Hippocampal formation (tissue), 2 donors: ENCODE measurements at places on chromosomes 4 and X.

DNA sequence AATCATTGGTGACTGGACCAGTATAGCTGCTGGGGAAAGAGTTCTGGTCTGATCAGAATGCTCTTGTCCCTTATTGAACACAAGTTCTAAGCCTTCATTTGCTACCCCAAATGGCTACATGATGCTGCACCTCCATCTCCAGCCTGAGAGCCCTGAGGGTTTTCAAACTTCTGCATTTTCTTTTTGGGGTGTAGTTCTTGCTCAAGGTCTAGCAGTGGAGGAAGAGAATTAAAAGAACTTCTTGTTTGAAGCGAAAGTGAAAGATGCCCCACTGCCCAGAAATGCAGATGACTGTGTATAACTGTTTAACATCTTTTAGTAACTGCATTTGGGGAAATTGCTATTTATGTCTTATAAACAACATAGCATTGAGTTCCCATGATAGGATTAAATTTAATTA, 38.5 kb downstream of the LAMTOR3 start:
- no peak for DNase-seq

- no peak for DNase-seq
These were observed 777.4 kb upstream of the HS3ST1 start for GRCh38 chr4:12206091-12206490.

DNA sequence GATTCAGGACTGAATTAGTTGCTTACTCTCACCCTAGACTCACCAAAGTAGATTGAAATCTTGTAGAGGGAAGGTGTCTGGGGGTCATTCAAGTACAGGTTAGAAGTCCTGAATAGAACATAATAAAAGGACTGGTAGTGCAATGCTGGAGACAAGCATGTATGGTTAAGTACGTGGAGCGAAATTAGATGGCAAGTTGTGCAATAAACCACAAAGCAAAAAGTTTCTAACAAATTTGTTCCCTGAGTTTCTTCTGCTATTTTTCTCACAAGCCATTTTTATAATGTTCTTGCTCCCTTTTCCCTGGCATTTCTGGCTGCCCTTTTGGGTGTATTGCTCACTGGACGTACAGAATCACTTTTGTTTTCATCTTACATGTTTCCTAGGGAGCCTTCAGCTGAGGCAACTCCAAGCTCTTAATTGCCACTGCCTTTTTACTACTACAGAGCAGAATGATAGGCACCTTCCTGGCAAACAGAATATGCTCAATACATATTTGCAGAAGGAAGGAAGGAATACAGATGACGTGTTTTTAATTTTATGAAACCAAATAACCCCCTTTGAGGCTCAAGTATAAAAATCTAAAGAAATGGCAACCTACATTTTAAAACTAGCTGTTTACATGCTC, 23.4 kb downstream of the LANCL3 start:
- no peak for DNase-seq

DNA sequence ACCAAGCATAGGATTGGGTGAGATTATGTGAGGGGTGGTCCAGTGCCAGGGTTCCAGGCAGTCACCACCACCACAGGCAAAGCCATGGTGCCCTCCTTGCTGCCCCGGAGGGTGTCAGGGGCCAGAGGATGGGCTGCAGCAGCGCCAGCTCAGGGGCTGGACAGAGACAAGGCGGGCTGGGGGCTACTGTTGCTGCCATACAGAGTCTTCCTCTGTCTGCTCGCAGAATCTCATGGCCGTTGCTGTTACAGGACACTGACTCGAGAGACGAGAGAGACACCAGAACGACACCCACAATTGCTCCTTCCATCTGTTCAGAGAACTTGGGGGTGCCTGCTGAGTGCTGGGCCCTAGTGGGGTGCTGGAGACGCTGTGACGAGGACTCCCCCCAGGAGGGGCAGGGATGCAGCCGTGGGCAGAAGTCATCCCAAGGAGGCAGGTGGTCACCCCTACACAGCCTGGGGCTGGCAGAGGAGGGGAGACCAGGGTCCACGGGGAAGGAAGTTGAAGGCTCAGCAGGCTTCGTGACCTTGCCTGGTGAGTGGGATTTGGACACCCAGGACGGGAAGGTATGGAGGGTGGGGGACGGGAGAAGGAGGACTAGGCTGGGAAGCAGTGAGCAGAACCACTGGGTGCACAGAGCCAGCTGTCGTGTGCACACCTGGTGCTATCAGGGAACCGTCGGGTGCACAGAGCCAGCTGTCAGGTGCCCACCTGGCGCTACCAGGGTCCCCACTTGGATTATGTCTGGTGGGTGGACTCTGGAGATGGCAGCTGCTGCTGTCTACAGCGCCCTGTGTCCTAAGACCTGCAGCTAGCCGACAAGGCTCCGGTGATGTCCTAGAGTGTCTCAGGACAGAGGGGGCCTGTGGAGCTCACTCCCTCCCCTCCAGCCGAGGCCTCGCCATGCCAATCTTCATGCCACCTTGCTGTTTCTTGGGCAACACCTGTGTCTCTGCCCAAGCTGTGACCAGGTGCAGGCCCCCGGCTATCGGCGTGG, 43.9 kb upstream of the HMX1 start:
- no peak for DNase-seq

DNA sequence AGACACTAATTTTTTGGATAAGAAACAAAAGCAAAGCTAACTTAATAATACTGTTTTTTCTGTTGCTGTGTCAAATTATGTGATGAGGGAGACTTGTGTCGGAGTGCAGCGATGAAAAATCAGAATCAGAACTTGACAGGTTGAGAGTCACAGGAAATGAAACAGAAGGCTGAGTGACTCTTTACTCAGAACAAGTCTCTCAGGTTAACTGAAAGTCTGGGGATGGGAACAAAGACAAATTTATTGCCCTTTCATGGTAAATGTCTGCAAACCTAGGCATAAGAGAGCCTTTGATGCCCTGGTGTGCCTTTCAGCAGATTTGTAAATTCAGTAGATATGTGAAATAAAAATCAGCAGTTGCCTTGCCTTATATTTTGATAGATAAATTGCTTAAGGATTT, 96.0 kb downstream of the ADGRL3 start:
- DNase-seq: no peak

- DNase-seq: no peak
These were observed 15.2 kb downstream of the ADRA2C start for GRCh38 chr4:3781193-3781886.

GRCh38 chr4:15651676-15652075, 3.5 kb downstream of the FBXL5 start:
- no peak for DNase-seq

DNA sequence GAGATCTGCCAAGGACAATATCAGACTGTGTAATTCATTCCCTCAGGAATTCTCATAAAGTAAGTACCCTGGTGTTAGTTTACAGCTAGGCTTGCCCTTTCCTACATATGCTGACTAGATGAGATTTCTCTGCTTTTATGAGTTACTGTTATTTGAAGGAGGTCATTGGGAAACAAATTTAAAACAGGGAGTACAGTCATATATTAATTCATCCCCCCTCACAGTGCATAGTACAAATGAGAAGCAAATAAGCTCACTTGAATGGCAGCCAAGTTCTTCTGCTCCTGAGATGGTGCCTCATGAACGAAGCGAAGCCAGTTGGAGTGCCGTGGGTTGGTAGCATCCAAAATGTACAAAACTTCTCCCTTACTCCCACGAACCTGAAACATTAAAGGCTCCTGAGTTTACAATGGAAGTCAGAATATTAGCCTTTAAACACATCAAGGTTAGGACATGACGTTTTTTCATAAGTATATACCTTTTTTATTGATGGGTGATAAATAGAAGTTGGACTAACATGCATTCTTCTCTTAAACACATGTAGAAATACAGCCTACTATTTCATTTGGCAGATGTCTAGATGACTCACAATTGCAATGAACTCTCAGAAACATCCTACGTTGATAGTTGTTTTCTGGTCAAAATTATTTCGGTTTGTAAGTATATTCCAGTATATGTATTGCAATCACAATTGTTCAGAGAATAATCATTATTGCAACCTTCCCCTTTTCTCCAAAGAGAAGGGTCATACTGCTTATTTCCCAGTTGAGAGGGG, 69.2 kb downstream of the PRDM5 start:
- peak; percentile 26 for DNase-seq

DNA sequence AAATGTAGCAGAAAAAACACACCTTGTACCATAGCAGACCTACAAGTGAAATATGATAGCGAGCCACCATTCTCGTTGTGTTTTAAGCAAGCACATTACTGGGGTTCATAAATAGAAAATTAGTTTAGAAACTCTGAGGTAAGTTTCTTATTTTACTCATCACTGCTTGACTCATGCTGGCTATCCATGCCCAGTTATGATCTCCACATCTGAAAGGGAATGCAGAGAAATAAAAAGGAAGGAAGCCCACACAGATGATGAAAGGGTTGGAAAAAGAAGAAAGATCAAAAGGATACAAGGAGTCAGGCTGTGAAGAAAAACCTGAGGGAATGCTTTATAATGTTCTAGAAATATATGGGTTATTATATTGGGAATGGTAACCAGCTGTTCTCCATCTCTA, 54.5 kb downstream of the CAMK2D start:
- no peak for DNase-seq

DNA sequence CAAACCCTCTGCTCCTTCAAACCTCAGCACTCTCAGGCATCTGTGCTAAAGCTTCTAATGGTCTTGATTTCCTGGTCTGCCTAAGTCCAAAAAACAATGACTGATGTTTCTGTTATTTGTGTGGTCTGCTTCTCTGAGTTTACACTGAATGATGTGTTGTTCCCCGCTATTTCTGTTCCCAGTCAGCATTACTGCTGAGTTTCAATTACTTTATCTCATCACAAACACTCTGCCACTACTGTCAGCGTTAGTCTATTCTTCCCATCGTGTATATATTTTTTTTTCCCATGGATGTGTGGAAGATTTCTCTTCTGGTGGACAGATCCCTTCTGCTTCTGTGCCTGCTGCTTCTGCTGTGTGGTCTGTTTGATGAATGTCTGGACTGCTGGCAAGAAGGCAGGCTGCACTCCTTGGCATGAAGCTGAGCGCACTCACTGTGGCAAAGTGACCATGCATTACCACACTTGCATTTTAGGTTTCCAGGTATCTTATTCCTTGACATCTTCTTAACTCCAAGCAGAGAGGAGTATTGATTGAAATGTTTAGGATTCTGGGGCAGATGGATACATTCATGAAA, 106.9 kb upstream of the PAQR3 start:
- no peak for DNase-seq
